NCI-H226 (cell line): ENCODE measurements at places on chromosomes 13 and 19.

GRCh38 chr13:59345311-59345710 is 818.4 kb downstream of the DIAPH3 start:
- no peak for DNase-seq

GRCh38 chr19:8196271-8196927 is 12.8 kb upstream of the CERS4 start:
- no peak for DNase-seq

GRCh38 chr19:40394816-40395210 is 4.8 kb upstream of the HIPK4 start:
- no peak for DNase-seq

- peak; percentile 21 for DNase-seq
Observed at GRCh38 chr13:40442826-40443225, 223.6 kb downstream of the FOXO1 start.

GRCh38 chr13:91351123-91351522 is 3.6 kb downstream of the MIR17HG start:
- no peak for DNase-seq

GRCh38 chr19:46970815-46971214 is 48.8 kb upstream of the NPAS1 start:
- peak; percentile 27 for DNase-seq

- no peak for DNase-seq
Observed at GRCh38 chr19:4035018-4035566, 27.6 kb downstream of the PIAS4 start.

DNA sequence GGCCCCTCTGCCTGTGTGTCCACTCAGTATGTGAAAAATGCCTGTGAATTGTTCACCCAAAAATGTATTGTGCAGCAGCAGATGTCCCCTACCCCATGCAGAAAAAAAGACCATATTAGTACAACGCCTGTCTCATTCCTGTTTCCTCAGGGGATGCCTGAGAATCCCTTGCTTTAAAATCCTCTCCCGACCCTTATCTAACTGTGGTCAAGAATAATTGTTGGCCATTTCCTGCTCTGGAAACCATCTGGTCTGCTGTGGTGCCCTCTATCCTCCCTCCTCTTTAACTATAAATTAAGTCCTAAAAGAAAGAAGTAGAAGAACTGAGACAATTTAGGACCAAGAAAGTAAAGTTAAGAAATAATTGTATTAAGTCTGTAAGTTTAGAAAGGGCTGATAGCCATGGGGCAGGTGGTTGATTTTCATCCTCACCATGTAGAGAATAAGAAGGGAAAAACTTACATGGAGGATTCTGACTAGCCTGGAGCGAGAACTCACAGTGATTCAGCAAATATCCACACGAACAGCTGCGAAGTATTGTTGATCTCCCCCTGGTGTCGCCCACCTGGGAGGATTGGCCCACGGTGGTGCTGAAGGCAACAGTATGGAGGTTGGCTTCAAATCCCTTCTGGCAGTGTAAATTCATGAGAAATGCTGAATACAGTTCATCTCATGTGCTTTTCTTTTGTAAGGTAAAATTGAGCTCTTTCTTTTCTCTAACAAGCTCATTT is 85.6 kb downstream of the COL4A2 start:
- peak; percentile 40 for DNase-seq

DNA sequence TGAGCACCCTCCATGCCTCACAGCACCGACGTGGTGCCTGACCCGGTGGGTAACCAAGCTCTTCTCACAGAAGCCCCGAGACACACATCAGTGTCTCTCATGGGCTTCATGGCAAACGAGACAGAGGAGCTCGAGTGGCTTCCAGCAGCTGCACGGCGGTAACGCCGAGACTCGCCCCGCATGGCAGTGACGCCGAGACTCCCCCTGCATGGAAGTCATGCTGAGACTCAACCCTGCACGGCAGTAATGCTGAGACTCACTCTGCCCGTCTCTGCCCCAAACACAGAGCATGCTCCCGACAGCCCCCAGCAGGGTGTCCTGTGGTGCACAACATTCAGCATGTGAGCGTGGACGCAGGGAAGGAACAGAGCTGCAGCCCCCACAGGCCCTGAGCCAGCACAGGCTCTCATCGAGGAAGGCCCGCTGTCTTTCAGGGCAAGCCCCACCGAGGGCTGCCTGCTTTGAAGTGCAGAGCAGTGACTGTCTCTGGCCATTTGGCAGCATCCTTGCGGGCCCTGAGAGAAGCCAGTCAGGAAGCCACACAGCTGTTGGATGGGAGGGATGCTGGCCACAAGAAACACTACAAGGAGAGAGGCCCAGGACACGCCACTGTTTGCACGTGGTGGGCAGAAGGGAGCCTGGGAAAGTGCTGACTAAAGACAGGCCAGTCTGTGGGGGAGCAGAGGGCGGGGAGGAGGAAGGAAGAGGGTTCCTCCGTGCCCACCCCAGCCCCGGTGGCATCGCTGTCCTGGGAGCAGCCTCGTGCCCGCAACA is 9.5 kb downstream of the GAS6 start:
- no peak for DNase-seq

GRCh38 chr13:75803164-75803611 is 167.1 kb downstream of the LMO7 start:
- DNase-seq: no peak
